ENCODE measurements at places on chromosomes 4 and X.
A peak's percentile ranks its signal among the peaks of the same experiment; 100 is the strongest.

GRCh38 chrX:139506333-139506732, 24.2 kb upstream of the F9 start:
- DNase-seq = no peak

DNA sequence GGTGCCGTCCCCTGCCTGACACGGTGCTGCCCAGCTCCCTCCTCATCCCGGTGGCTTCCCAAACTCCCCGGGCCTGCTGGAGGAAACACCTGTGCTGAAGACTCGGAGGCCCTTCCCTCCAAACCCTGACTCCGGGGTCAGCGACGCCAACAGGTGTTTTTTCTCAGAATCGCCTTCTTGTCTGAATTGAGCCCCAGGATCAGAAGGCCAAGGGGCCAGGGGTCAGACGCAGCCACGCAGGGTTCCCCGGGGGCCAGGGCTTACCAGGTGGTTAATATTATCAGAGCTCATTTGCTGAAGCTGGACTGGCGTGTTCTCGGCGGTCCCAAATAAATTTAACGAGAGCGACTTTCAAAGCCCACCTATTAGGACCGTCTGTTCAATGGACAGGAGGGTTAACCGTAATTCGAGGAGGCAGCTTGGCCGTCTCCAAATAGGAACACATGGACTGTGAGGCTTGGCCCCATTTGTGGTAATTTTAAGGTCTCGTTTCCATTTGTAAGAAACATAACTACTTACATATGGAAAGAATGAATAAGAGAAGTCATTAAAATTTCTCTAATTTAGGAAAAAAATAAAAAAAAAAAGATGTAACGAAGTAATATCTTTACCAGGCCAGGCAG, 239.3 kb downstream of the CRLF2 start:
- DNase-seq = no peak

DNA sequence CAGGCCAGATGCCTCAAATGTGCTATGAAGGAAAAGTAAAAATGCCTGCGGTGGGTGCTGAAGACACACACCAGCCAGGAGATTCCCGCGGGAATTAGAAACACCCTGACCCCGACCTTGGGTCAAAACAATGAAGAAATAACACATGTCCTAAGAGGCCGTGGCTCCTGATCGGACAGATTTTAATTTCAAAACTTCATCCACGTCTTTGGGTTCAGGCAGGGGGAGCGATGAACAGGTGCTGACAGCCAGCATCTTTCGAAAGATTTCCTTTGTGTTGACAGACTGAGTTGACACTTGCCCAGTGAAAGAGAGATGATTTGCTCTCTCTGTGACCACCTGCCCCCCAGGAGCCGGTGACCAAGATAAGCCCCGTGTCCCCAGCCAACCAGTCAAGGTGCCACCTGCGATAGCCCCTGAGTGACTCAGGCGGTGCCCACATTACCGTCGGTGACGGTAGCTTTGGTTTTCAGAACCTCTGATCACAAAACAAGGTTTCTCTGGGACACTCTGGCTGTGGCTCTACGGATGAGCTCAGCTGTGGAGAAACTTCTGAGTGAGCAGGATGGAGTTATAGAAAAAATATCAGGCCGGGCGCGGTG, 11.0 kb upstream of the IL3RA start:
- DNase-seq = no peak

DNA sequence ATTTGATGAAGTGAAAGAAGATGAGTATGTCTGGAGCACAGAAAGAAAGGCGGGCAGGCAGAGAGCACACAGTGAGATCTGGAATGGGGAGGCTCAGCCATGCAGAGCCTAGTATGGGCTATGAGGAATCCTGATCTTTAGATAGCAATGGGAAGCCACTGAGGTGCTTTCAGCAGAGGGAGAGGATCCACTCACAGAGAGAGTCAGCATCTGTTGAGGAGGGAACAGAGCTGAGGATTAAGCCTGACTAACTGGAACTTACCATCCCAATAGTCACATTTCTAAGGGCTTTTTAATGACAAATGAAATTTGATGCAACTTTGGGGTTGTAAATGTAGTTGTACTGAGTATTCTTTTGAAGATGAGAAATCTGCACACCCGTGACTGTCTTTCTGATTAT, 20.6 kb upstream of the FGFBP2 start:
- no peak for DNase-seq

DNA sequence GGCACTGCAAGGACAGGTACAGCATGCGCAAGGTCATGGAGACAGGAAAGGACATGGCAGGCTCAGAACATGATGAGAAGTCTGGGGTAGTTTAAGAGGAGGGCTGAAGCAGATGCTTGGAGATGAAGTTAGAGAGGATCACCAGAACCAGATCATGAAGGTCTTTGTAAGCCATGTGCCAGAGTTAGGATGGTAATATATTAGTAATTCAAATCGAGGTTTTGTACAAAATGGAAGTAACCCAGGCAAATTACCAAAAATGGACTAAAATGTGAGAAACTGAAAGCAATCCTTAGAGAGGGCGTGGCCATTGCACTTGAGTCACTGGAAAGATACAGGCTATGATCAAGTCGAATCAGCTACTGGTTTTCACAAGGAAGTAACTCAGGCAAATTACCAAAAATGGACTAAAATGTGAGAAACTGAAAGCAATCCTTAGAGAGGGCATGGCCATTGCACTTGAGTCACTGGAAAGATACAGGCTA, 13.5 kb downstream of the RXFP1 start:
- no peak for DNase-seq

DNA sequence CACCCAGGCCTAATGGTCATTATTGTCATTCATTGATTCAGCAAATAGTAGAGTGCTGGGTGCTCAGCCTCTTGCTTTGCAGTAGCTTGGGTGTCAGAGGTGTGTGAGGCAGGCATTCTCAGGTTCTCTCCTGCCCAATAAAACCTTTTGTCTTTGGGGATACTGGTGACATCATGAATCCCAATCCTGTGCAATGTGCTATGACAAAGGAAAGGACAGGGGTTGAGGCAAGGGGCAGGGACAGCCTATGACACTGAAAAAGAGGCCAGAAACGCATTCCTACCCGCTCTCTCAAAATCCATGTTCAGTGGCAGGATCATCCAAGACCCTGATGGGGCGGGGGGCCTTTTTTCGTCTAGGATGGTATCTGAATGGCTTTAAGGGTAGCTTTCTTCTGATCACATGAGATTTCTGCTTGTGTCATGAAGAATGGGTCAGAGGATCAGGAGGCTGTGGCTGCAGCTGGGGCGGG, 1.5 kb upstream of the FAM193A start:
- no peak for DNase-seq

DNA sequence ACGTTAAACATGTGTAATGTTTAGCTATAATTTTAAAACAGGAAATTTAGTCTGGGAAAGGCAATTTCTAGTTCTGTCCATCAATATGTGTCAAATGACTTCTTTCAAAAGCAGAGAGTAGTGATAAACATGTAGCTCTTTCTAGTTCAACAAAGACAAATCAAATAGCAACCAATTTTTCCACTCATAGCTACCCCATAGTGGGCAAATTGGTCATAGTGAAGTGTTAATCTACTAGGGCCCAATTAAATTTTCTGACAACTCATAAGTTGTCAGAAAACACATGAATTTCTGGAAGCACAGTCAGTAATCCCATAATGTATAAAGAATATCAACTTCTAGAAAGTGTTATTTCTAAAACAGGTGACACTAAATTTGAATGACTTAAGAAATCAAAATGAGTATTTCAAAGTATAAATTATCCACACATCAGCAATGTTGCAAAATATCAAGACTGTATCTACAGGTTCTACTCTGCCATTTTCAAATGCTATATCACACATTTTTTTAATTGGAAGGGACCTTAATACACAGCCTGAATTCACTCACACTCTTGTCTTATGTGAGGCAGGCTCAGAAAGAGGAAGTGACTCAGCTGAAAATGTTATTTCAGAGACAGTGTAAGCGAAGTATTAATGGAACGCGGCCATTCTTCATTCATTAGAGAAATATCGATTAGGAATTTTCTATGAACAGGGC, 7.7 kb downstream of the OCIAD2 start:
- no peak for DNase-seq

DNA sequence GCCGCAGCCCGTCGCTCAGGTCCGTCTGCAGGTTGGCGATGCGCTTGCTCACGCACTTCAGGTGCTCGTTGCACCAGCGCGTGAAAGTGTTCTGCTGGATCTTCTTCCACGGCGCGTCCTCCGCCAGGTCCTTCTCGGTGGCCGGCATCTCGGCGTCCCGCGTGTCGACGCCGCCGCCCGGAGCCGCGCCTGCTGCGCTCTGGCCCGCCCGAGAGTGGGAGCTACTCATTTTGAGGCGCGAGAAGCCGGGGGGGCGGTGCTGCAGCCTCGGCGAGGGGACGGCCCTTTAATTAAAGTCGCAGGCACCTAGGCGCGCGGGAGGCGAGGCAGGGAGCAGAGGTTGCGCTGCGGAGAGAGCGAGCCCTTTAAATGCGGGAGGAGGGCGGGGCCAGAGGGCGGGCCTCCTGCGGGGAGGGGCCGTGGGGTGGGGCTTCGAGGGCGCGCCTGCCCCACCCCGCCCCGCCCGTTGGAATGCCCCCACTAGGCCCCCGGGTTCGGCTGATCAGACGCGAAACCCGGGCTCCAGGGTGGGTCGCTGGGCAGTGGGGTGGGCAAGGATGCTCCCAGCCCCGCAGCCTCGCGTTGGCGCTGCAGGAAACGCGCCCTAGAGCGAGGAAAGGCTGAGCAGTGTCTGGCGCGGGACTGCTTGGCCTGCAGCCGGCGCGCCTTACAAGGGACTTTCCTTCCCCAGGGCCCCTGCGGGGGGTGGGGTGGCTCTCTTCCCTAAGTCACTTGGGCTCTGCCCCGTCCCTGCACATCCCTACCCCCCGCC, 3.2 kb downstream of the FLNA start:
- peak; percentile 53 for DNase-seq

- no peak for DNase-seq
Measured at GRCh38 chr4:37243722-37244582, 591 bp upstream of the NWD2 start.

DNA sequence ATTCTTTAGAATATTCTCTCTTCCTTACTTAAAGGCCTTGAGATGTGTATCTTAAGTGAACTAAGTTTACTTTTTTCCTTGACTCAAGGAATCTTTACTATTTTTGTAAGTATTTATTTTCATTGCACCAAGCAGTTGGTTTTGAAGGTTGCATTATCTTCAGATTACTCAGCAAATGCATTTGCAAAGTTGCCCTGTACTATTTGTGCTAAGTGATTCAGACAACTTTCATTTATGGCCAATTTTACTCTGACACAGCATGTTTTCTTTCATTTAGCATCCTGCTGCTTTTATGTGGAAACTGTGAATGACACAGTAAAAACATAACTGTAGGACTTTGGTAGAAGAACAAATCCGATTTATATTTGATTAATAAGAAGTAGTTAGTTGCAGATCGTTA, 191.0 kb downstream of the CCSER1 start:
- DNase-seq = peak; percentile 57

GRCh38 chr4:76950052-76950955, 752 bp downstream of the SEPTIN11 start:
- no peak for DNase-seq

DNA sequence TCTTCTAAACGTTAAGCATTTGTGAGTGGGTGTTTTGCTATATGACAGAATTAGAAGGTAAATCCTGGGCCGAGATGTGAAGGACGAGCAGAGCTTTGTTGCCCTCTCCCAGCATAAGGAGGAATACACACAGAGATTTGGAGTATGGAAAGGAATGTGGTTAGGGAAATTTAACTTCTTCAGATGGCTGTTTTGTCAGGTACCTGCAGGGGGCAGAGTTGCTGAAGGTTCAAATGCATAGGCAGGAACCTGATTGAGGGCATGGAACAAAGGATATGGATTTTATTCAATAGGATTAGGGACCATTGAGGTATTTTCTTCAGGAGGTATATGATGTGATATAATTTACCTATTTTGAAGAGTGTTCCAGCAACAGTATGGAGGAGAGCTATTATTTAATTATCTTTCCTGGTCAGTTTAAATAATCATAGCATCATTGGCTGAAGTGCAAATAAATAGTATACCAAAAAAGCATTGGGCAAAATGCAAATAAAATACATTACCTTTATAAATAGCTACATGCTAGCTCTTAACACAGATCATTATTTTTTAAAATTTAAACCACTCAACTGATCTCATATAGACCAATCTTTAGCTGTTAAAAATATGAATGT, 143.6 kb downstream of the SLIT2 start:
- DNase-seq = no peak

DNA sequence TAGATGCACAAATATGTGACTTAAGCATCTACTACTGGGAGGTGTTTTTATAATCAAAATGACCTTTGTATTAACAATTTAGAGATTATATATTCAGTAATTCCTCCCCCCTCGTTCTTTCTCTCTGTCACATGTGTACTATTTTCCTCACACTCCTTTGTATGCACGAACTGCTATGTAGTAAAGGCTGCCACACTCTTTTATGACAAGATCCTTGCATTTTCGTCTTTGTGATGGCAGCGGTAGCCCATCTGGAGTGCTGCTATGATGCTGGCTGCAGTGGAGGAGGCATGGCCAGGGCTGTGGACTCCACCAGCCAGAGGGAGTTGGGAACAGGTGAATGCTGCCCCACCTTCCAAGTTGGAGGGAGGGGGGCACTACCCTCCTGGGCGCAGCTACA, 216.3 kb downstream of the NSUN7 start:
- DNase-seq = no peak

DNA sequence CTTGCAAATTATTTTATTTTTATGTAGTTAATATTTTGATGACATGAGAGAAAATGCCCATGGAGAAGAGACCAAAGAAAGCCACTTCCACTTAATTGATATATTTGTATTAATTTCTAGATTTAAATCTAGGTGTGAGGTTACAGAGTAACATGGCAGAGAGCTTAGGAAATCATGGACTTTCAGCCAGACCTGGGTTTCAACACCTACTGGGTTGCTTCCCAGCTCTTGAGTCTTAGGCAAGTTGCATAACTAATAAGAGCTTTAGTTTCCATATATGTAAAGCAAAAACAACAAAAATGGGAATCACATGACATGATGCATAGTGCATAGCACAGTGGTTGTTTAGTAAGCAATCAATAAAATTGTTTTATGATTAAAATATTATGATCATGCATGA, 413.3 kb downstream of the CCSER1 start:
- DNase-seq = no peak

GRCh38 chr4:89835413-89835812, 1.5 kb downstream of the SNCA start:
- no peak for DNase-seq

GRCh38 chrX:115892787-115893671, 277.5 kb upstream of the AGTR2 start:
- no peak for DNase-seq

DNA sequence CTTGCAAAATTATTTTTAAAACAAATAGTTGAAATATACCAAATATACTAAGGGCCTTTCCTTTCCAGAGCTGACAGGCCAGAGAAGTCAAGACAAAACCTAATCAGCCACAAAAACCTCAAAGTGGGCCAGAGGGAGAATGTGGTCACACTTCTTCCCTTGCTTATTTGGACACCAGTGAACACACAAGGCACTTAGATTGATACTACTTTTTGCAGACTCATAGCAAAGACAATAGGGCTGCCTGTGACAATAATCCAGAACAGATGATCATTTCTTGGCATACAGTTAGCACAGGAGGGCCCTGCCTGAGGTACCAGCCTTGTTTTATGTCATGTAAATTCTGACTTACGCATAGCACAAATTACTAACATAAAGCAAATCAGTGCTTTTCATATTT, 215.7 kb upstream of the NEIL3 start:
- DNase-seq = no peak

GRCh38 chr4:180394730-180395129, 1848.5 kb upstream of the TENM3 start:
- no peak for DNase-seq

- DNase-seq = no peak
Measured at GRCh38 chr4:22099896-22100295, 151.3 kb upstream of the KCNIP4 start.

Measured in BJ (cell line).